ENCODE measurements at places on chromosomes 1 and 21.

GRCh38 chr1:3688356-3689137, 36.2 kb downstream of the TP73 start:
- no peak for DNase-seq

DNA sequence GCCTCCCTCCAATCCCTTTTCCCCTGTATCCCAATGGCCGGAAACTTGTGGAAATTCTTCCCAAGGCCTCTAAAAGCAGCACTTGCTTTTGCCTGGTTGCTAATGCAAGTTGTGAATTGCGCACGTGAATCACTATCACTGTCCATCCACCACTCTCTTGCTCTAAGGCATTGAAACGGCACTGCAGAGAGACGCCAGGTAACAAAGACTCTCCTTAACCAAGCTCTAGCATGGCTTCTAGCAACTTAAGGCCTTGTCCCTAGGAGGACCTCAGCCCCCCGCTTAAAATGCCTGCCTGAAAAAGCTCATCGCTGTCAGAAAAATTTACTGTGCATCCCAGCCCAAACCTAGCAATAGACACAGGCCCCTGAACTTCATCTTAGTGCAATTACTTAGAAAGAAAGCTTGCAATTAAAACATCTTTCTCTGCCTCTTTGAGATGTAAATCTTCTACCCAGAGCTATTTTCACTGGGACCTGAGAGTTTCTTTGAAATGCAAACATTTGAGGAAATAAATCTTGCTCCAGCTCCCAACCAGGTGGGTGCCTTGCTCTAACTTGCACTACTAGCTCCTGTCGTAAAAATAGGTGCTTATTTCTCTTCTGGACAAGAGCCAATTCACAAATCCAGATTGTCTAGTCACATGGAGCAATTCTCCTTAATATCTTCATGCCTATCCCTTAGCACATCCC, 32.9 kb upstream of the ITLN2 start:
- DNase-seq: no peak

GRCh38 chr1:68087184-68087583, 36.8 kb upstream of the DIRAS3 start:
- DNase-seq: no peak

DNA sequence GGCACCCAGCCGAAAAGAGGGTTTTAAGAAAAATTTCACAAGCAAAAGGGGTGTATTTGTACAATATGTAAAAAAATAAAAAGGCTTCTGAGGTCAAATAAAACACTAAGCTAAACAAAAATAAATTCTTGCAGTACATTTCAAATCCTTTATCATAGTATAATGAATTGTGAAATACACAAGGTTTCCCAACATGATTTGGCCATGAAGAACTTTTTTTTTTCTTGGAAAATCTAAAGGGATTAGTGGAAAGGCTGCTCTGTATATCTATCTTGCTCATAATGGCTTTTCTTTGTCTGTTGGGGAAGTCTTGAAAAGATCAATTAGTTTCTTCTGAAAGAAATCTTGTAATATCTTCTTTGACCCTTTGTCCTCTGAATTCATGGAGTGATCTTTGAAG, 593.4 kb downstream of the PLPP3 start:
- no peak for DNase-seq

- no peak for DNase-seq
Observed at GRCh38 chr1:45332346-45332720, 5.6 kb downstream of the HPDL start.

DNA sequence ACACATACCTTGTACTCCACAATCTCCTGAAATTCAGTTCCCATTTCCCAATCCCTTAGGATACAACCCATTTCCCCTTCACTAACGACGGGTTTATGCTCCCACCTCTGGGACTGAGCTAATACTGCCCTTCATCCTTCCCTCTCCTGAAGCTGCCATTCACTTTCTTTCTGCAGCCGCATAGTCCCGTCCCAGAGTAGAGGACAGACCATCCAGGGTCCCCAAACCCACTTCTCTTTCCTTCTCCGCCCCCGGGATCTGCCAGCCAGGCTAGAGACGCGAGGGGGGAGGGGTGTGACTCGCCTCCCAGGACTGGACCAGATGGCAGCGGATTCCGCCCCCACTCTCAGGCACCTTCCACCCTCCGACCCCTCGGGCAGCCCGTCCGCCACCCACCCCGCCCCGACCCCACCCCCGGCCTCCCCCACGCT, 679 bp downstream of the ABL2 start:
- peak; percentile 3 for DNase-seq

- no peak for DNase-seq
Observed at GRCh38 chr1:183163316-183163715, 22.7 kb upstream of the LAMC2 start.

DNA sequence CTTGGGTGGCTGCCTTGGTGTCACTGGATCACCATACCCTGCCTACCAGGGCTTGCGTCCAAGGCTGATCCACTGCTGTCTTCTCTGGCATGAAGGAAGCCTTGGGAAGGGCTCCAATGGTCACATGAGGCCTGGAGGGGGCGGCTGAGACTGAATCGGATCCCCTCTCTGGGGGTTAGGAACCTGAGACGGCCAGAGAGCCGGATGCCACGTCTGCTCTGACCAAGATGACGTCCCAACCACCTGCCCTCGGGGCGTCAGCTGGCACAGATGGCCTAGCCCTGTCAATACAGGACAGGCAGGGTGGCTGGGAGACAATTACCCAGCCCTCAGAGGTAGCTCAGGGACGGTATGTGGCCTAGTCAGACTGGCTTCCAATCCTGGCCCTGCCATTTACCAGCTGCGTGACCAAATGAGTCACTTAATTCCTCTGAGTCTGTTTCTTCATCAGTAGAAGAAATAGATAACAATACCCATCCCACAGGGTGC, 5.4 kb downstream of the TRIM62 start:
- DNase-seq: no peak

Data from CD8-positive, alpha-beta memory T cell (primary cell).